GM12891 (cell line): ENCODE measurements at places on chromosomes 4 and X.

- DNase-seq: no peak
These were observed 263.3 kb downstream of the STPG2 start for GRCh38 chr4:97879942-97880341.

- DNase-seq: no peak
These were observed 121.1 kb downstream of the REPS2 start for GRCh38 chrX:17067534-17067933.

DNA sequence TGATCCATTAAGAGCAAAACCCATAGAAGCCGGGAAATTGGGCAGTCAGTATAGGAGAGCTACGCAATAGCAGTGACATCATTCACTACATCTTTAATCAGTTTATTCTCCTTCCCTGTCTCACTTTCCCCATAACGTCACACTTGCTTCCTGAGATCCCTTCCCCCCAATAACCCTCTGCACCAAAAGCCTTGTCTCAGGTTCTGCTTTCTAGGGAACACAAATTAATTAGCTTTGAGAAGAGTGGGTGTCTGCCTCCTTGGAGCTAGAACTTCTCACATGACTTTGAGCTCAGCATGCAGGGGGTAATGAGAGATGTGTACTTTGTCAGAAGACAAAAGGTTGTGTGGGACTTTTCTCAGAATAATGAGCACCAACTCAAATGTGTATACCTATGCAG is 128.3 kb upstream of the MAOA start:
- DNase-seq: no peak

- DNase-seq: no peak
These were observed 313.9 kb downstream of the TECRL start for GRCh38 chr4:64095398-64095797.

DNA sequence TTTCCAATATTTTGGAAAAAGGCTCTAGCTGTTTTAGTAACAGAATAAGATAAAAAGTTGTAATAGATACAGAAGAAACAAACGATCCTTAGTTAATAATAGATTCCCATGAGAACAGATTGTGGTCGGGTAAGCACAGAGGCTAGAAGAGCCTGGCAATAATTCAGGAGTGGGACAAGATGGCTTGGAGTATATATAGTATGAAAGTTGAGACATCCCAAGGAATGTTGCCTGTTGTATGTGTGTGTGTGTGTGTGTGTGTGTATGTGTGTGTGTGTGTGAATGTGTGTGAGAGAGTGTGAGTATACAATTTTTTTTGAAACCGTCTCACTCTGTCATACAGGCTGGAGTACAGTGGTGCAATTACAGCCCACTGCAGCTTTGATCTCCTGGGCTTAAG is 150.7 kb downstream of the PDGFC start:
- no peak for DNase-seq

DNA sequence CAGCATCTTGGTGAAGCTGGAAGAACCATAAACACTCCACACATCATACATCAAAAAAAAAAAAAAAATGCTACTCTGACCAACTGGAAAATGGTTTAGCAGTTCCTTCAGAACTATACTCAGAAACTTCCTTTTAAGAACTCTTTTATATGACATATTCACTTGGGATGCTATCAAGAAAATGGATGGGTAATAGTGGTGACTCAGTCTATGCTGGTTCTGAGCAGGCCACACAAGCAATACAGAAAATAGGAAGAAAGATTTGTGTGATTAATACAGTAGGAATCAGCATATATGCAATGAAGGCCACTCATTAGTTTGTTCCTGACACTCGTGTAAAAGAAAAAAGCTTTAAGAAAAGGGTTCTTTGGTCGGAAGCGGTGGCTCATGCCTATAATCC is 123.5 kb upstream of the FAT4 start:
- no peak for DNase-seq

- DNase-seq: no peak
These were observed 8.5 kb upstream of the AKAP17A start for GRCh38 chrX:1582686-1583437.

DNA sequence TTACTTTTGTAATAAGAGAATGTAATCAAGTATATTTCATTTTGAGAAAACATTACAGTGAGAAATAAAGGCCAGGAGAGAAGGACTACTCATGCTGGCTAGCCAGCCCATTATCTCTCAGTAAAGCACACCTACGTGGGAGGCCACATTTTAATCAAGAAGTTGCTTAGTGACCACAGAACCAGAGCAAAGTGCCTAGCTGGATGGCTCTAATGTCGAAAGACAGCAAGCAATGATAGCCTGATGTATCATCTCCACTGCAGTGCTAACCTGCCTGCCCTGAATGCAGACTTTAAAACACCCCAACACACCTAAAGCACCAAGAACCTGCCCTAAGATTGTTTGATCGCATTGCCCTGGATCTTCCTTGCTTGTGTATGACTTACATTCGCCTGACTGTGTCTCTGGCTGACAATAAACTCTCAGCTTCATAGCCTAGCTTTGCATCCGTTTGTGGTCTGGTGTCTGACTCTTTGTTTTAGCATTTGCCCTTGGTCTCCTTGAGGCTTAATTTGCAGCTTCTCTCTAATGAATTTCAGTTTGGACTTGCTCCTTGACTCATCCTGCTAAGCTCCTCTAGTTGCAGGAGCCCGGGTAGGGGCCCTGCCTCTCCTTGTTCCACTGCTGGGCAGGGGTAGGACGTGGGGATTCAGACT is 31.4 kb upstream of the SOWAHD start:
- no peak for DNase-seq

GRCh38 chr4:127606823-127607222 is 25.9 kb upstream of the INTU start:
- no peak for DNase-seq

- no peak for DNase-seq
These were observed 121.5 kb downstream of the PPEF1 start for GRCh38 chrX:18828832-18829404.

GRCh38 chr4:148443512-148444295 is 1.5 kb upstream of the NR3C2 start:
- DNase-seq: peak; percentile 5

GRCh38 chr4:149987330-149988086 is 90.7 kb upstream of the DCLK2 start:
- no peak for DNase-seq

DNA sequence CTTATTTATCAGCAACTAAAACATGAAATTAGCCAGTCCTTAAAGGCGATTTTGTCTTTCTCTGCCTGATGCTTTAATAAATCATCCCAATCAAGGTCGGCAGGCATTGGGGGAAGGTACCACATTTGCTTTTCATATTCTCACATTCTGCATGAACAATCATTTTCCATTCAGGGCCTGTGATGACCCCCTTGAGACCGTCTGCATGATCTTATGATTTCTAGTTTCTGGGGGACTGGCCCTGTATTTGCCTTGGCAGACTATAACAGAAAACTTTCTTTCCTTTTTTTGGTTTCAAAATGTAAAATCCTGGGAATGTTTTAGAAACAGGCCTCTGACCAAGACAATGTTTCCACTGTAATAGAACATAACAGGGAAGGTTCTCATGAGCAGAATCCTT is 296.8 kb downstream of the IDS start:
- DNase-seq: no peak

DNA sequence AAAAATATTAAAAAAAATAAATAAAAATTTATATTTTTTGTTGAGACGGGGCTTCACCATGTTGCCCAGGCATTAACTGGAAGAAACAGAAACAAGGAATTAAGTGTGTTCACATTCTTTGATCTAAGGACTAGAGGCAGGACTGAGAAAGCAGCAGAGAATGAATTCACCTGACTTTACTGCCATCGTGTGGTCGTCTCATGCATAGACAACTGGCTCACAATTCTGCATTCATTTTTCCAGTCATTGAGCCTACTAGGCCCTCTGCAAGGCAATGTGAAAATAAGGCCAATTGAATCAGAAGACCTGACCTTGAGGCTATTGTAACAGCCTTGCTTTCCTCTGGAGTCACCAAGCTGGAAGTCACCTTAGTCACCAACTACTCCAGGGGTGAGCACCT is 37.4 kb downstream of the LHFPL1 start:
- no peak for DNase-seq

- DNase-seq: no peak
These were observed 37.9 kb upstream of the SLC4A4 start for GRCh38 chr4:71300964-71301363.

DNA sequence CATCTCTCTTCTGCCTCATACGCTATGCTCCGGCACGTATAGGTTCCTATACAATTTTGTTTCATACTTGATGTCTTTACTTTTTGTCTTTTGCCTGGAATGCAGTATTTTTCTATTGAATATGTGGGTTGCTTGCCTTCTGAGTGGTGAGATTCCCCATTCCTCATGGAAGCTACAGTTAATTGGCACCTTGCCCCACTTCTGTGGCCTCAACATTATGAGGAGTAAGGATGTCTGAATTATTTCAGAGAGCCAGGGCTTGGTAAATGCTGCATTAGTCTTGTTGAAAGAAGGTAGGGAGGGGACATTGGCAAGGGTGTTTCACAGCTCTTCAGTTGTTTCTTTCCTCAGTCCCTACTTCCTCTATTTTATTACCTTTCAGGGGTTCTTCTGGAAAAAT is 23.0 kb downstream of the CDKL5 start:
- no peak for DNase-seq

GRCh38 chr4:69823048-69823447 is 36.9 kb downstream of the SULT1E1 start:
- no peak for DNase-seq

- no peak for DNase-seq
These were observed 3.1 kb downstream of the ZMYM3 start for GRCh38 chrX:71250841-71251240.

DNA sequence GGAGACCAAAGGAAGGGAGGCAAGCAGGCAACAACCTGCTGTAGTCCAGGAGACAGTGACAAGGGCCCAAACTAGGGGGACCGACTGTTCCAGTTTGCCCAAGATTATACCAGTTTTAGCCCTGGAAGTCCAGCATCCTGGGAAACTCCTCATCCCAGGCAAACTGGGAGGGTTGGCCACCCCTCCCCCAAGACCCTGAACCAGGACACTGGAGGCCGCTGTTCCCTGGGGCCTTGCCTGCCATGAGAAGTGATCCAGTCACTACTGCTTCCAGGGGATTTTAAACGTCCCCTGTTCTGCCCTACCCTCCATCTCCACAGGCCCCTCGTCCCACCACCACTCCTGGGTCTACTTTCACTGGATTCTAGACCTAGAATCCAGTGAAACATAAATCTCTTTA is 4.3 kb upstream of the DGAT2L6 start:
- DNase-seq: no peak

GRCh38 chrX:149563359-149563758 is 13.6 kb upstream of the HSFX3 start:
- DNase-seq: no peak

DNA sequence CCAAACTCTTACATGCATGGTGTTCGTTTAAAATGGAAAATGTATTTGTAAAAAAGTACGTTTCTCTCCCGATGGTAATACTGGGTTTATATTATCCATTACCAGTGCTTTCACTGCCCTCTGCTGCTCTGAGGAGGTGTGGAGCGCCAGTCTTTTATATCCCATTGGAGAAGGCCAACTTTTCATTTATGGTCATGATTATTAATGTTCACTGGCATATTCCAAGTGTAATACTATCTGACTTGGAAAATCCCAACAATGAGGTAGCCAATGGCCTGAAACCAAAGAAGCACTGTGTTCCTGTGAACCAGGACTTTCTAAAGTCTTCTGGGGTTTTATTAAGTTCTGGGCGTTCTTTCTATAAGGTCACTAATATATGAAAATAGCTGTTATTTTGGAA is 80.7 kb downstream of the SYNPO2 start:
- no peak for DNase-seq

DNA sequence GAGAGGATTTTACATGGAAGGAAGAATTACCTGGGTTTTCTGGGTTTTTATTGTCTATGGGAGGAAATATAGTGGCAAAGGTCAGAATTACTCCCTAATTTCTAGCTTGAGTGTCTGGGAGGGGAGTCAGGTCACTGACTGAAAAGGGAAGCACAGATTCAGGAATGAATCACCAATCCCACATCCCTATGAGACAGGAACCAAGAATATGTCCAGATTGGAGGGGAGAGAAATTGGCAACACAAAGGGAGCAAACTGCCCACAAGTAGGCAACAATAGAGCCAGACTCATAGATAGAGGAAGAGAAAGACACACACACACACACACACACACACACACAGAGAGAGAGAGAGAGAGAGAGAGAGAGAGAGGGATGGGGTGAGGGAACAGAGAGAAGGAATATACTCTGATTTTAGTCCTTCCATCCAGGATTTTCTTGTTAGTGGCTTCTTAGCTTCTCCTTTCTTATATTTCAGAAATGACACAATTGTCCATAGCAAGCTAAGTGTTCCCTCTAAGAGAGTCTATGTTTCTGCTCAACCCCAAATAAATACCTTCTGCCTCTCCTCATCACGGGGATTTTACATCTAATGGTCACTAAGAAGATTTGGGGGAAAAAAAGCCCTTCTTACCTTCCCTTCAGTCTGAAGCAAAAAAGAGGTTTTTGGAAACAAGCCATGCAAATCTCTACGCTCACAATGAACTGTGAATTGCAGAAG is 12.0 kb downstream of the P2RY10 start:
- no peak for DNase-seq

DNA sequence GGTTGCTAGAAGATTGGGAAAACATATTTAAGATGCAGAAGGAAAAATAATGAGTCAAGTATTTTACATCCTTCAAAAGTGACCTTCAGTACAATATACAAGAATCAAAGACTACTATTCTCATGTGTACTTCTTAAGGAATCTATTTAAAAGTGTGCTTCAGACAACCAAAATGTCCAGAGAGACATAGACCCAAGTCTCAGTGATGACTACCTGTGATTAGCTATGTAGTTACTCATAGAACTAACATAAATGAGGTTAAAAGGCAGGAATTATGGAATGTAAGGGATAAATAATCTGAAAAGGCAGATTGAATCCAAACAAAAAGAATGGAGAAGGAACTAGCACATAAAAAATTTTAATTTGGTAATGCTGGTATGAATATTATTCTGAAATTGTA is 634.7 kb upstream of the FAM241A start:
- no peak for DNase-seq
